ENCODE measurements at places on chromosomes 1 and 21.

- no peak for DNase-seq
These were observed 49.9 kb downstream of the TRPM2 start for GRCh38 chr21:44403106-44404020.

GRCh38 chr1:160774886-160775719, 20.9 kb upstream of the LY9 start:
- DNase-seq = no peak

GRCh38 chr1:89616844-89617627, 15.9 kb upstream of the LRRC8C start:
- no peak for DNase-seq

- DNase-seq = no peak
These were observed 30.7 kb upstream of the WASF2 start for GRCh38 chr1:27520651-27521050.

DNA sequence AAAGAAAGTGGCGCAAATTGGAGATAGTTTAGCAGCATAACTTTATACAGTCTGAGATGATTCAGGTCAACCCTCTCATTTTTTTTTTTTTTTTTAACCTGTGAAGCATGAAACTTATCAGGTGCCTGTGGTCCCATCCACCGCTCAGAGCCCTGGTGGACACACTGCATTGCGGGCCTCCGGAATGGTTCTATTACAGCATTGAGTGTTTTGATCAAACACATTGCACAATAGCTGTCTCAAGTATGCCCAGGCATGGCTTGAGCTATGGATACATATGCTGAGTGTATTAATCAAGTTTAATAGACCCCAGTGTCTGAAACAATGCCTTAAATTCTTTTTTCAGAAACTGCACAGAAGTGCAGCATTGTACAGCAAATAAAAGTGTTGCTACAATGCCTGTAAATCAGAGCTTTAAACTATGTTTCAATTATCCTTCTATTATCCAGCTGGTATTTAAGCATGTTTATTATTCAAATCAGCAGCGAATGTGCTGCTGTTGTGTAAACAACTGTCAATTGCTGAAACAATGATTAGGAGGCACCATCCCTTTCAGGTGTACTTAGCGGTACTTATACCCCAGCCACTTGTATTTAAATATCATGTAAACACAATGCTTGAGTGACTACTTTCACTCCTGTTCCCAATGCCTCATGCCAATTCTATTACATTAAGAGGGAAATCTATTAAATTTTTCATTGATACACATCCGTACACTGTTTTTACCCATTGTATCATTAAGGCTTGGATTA, 456.6 kb downstream of the RPS6KC1 start:
- no peak for DNase-seq

- no peak for DNase-seq
These were observed 25.2 kb downstream of the PROK1 start for GRCh38 chr1:110476028-110476765.

GRCh38 chr1:163230827-163231226, 28.1 kb upstream of the RGS5 start:
- no peak for DNase-seq

Data from OCI-LY7 (cell line).